ENCODE measurements at places on chromosomes 2 and 18. TPM values are rescaled to one million over a fixed set of nuclear protein-coding genes. Genes with fewer than 3 reads are reported as not detected.

The CBLN2 gene
- not detected for total RNA-seq

The DSG4 gene
- total RNA-seq = not detected

The LHCGR gene
- total RNA-seq = not detected

The GDF7 gene
- total RNA-seq = 28.1 TPM

The IL36A gene
- total RNA-seq = not detected

The HJURP gene
- total RNA-seq = 10.4 TPM

All from dermis blood vessel endothelial cell (primary cell).